HT1080 (cell line): ENCODE measurements at places on chromosomes 3 and 15.
A peak's percentile ranks its signal among the peaks of the same experiment; 100 is the strongest.

DNA sequence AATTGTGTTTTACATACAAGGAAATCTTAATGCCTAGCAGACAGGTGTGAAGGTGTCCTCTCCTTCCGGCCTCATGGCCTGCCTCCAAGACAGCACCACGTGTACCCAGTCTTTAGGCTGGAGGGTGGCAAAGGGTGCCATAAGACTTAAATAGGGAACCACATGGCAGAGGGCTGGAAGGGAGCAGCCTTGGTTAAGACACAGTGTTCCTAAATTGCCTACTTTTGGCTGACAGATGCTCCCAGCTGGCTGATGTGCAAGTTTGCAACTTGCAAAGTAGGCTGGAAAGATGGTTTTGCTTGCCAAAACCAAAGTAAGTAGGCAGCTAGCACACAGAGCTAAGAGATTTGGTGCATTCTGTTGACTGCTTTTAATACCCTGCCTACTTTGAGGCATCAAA is 45.2 kb downstream of the CCNB2 start:
- no peak for DNase-seq

DNA sequence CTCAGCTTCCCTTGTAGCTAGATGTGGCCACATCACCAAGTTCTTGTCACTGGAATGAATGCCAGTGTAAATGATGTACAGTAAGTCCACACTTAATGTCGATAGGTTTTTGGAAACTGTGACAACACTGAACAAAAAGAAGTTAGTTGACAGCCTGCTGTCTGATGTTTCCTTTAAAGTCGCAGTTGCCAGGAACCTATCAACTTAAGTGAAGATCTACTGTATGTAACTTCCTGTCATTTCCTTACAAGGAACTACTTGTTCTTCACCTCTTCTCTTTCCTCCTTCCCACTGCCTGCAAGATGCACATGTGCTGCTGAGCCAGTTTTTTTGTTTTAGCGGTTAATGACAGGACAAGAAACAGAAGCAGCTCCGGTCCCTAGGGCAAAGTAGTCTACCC is 44.6 kb downstream of the HDGFL3 start:
- no peak for DNase-seq

DNA sequence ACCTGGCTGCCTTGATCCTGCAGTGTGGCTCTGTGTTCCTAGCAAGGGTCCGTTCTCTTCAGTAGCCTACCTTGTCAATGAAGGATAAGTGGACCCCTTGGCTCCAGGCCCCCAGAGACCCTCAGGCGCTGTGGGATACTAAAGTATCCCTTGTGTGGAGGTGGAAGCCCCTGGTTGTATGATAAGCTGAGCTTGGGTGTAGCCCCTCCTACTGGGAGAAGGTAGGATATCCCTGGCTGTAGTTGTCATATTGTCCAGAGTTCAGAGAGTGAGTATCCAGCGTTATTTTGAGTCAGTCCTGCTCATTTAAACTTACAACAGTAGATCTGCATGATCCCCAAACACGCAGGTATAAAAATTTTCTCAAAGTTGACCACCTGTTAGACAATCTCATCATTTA is 496.8 kb downstream of the CNTN4 start:
- no peak for DNase-seq

DNA sequence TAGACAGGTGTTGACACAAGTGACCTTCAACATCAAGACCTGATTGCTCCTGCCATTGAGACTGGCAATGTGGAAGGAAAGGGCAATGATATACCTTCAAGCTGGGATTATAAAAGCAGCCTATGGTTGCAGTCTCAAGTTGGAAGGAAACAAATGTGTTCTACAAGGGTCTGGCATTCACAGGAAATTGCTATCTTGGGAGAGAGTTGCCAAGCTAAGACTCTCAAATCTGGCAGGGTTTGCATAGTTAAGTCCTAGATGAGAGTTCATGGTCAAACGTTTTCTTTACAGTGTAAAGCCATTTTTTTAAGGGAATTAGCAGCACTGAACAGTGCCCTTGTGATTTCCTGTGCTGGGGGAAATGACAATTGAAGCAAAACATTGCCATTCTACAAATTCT is 546.9 kb upstream of the CFAP20DC start:
- DNase-seq, result no peak

DNA sequence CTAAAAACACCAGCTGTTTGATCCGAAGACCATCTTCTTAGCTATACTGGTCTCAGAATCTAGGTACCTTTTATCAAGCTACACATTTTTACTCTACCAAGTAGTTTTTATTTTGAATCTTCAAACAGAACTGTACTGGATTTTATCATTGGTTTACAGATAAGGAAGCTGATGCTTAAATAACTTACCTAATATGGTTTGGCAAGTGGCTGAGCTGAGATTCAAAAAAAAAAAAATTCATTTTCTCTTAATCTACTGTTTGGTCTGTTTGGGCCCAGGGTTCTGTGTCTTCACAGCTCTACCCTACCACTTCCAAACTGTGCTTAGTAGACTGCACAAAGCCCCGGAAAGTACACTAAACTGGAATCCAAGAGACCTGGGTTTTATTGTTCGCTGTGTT is 35.7 kb downstream of the ZNF860 start:
- no peak for DNase-seq

- no peak for DNase-seq
These were observed 24.6 kb upstream of the PTPN23 start for GRCh38 chr3:47356201-47356600.

- no peak for DNase-seq
These were observed 144.1 kb downstream of the RORA start for GRCh38 chr15:61084944-61085367.

- DNase-seq, result no peak
These were observed 66.9 kb upstream of the CSPG5 start for GRCh38 chr3:47645551-47645950.

DNA sequence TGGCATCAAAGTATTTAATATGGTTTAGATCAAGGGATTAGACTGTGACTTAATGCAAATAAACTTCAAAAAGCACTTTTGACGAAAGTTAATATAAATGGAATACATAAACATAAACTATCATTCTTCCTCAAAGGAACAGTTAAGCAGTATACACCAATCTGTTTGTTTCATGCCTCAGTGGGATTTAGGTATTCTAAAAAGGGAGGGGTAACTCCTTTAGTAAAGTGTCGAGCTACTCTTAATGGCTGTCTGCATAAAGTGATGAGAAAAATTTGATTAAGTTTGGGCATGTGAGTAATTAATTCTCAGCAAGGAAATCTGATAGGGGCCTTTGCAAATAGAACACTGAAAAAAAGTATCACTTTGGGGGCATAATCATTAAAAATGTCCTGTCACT is 176.9 kb downstream of the FRMD5 start:
- no peak for DNase-seq

DNA sequence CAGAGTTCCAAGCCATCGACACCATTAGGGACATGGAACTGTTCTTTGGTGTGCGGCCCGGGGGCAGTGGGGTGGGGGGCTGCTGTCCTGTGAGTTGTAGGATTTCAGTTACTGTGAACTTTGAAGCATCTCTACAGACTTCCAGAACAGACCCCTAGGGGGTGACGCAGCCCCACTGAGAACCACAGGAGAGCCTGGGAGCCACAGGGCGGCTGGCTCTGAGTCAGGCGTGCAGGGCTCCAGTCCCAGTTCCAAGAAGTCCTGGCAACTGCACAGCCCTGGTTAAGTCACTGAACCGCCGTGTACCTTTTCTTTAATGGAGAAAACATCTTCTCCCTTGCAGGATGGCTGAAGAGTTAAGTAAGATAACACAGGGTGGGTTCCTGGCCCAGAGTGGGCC is 23.5 kb upstream of the LRTM1 start:
- peak; percentile 79 for DNase-seq

DNA sequence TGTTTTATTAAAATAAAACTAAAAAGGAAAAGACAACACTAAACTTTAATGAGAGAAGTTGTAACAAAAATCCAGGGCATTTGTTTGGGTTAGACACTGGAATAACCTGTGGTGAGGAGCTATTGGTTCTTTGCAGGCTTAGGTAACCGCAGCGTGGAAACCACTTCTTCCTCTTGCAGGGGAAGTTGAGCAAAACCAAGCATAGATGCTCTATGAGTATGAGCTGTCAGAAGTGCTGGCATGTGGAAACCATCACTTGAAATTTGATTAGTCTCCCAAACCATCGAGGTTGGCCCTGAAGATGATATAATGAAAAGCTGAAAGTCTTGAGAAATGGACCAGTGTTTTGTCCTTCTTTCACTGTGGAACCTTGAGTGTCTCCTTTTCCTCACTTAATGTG is 127.1 kb upstream of the RBMS3 start:
- DNase-seq, result no peak

DNA sequence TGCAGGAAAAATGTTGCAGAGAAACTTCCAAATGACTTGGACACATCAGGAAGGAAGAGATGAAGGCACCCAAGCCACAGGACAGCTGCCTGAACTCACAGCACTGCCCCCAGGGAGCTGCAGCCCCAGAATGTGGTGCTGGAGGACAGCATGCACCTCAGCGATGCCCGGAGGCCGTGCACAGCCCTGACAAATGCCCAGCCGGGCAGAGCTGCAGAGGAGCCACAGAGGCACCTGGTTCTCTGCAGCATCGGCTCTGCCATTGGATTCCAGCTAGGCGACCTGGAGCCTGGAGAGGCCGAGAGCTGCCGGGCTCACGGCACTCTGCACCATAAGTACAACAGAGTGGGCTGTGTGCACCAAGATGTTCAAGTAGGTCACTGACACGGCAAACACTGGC is 97.5 kb downstream of the OCA2 start:
- DNase-seq, result no peak

GRCh38 chr3:124760601-124761000 is 30.3 kb downstream of the UMPS start:
- DNase-seq, result no peak

GRCh38 chr3:125154800-125155269 is 57.7 kb downstream of the SLC12A8 start:
- DNase-seq, result no peak

DNA sequence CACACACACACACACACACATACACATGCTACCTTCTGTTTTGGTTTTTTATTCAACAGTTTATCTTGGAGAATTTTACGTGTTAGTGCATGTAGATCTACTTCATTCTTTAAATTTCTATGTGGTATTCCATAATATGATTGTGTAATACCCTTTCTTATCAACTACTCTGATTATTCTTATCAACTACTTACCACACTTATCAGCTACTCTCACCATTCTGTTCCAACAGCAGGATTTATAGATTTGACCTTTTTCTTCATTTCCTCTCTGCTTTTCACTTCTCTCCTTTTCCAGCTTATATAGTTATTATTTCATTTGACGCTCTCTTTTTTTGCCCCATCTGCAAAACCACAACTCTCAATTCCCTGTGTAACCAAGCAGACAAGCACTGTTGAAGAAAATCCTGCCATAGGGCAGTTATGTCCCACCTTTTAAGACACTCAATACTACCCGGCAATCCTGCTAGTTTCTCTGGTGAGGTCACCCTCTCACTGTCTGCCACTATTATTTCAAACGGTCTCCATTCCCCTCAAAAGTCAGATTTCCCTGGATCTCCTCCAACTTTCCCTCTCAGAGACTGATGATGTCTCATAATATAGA is 56.9 kb upstream of the SATB1 start:
- DNase-seq, result peak; percentile 33

GRCh38 chr3:143326983-143327778 is 207.6 kb downstream of the CHST2 start:
- DNase-seq, result peak; percentile 72

DNA sequence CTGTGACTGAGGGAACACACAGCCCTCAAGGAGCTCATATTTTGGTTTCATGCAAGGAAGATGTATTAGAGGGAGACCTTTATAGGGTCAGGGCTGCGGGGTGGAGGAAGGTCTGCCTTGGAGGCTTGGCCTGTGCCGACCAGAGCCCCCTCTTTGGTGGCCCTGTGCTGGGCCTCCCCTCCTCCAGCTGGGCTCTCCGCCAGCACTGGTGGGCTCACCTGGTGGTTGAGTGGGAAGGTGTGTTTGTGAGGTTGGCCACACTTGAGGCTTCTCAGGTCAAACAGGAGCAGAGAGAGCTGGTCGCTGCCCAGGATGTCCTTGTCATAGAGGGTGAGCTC is 2.6 kb downstream of the PLA2G4F start:
- no peak for DNase-seq

DNA sequence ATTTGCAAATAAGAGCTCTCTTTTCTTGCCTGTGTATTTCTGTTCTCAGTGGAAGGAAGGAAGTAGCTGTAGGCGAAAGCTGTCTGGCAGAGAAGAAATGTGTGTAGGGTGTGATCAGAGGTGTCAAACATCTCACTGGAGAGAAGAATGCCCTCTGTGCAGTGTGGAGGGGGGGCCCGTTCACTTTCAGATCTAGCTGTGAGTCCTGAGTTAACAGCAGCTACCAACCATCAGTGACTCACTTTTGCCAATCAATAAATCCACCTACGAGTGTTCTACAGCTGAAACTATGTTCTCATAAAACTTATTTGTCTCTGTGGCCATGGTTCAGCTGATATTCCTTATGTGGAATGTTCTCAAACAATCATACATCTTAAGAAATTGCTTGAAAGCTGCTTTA is 103.7 kb downstream of the FRMD4B start:
- no peak for DNase-seq

- no peak for DNase-seq
These were observed 646.5 kb downstream of the NSUN3 start for GRCh38 chr3:94709249-94709902.

DNA sequence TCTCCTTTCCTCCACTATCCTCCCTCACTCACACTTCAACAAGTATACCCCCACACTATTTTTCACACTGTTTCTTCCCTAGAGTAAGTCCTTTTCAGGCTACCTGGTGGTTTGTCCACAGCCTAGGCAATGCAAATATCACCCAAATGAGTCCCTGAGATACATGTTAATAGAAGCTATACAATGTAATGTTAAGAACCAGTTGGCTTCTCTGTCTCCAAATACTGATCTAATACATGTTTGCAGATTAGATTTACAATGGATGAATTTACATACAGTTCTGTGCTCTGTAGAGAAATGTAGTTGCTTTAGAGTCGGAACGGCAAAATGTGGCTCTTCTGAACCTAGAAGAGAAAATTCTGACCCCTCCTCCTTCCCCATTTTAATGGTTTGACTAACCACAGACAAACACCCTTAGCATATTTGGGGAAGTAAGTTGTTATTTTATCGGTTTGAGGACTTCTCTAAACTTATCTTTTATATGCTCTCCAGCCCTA is 63.6 kb upstream of the MBNL1 start:
- DNase-seq, result no peak

- no peak for DNase-seq
These were observed 235.4 kb downstream of the PYDC2 start for GRCh38 chr3:191696348-191696747.

- DNase-seq, result peak; percentile 80
These were observed 222.0 kb downstream of the NEK10 start for GRCh38 chr3:27147215-27147614.

DNA sequence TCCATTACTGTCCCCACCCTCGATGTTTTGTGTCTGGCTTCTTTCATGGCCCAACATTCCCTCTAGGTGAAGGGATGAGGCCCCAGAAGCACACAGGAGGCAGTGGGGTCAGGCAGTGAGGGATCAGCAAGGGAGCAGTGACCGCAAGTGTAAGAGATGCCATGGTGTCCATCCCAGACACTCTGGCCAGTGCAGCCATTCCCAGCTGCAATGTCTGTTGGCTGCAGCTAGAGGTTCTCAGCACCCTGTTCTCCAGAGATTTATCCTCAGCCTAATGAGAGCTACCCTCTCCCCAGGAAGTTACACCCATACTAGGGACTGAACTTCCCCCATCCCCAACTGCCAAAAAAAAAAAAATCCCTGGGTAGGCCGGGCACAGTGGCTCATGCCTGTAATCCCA is 40.2 kb downstream of the TRANK1 start:
- no peak for DNase-seq

- no peak for DNase-seq
These were observed 67.9 kb downstream of the CACNA2D2 start for GRCh38 chr3:50435371-50436113.
